ENCODE measurements at places on chromosomes 2 and 18.
A peak's percentile ranks its signal among the peaks of the same experiment; 100 is the strongest.

GRCh38 chr2:73494031-73494430, 108.4 kb downstream of the ALMS1 start:
- DNase-seq, result no peak
- H3K4me3 ChIP-seq, result no peak overlapping the region
- no peaks in the 10 kb centered on the region for H3K27me3 ChIP-seq
- no peak overlapping the region for H3K27ac ChIP-seq

DNA sequence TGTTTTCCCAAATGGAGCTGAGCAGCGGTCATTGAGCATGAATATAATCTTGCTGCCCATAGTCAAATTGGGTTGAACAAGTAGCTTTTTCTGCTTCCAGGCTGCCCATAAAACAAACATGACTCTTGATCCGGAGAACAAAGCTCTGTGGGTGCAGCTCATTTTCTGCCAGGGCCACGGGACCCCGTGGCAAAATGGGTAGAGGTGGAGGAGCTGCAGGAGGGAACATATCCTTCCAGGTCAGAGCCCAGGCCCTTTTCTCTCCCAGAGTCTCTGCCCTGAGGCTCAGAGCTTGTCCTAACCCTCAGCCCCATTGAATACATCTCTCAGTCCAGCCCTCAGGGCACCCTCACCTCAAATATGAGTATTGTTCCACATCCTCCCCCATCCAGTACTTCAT, 151.6 kb upstream of the TWIST2 start:
- DNase-seq, result no peak
- no peak overlapping the region for H3K27ac ChIP-seq
- H3K27me3 ChIP-seq, result no peaks in the 10 kb centered on the region
- H3K4me3 ChIP-seq, result no peak overlapping the region
- H3K4me1 ChIP-seq, result no peaks in the 10 kb centered on the region
- H3K36me3 ChIP-seq, result no peaks in the 10 kb centered on the region

DNA sequence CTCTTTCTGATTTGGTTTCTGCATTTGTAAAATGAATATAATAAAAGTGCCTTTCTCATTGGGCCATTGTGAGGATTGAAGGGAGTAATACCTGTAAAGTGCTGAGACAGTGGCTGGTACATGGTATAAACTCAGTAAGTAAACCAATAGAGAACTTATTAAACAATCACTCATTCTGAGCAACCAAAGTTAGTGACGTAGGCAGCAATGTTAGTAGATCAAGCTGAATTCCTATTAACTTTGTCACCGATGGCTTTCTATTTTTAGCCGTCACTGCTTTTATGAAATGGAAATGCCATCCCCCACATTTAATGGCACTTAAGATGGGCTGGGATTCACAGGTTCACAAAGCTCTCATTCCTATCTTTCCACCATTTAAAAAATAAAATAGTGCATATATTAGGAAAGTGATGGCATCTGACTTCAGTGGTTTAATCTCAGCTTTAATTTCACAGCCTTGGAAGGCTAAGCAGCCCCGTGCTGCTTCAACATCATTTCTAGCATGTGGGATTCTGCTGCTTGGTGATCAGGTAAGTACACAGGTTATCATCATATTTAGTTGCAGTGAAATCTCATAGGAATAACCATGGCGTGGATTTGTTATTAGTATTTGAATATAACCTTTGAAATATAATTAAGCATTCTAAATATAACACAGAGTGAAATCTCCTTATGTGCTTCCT, 17.6 kb upstream of the PPP4R1 start:
- H3K4me3 ChIP-seq, result no peak overlapping the region
- H3K27me3 ChIP-seq, result no peaks in the 10 kb centered on the region
- no peaks in the 10 kb centered on the region for H3K4me1 ChIP-seq
- no peak for DNase-seq
- H3K36me3 ChIP-seq, result no peaks in the 10 kb centered on the region
- H3K27ac ChIP-seq, result no peak overlapping the region

DNA sequence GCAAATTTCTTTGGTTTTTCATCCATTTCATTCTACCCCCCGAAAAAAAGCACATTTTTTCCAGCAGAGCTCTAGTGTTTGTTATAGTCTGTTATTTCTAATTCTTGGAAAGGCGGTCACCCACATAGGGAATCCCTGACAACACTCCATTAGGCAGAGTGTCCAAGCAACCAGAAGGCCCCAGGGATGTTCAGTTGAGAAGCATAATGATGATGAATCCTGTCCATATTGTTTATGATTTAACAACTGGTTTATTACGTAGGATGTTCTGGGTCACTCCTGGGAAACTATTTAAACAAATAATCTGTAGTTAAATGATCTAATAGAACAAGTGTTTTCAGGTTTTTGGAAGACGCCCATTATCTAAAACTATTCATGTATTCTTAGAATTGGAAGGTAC, 388.7 kb downstream of the TNS1 start:
- H3K27me3 ChIP-seq, result no peaks in the 10 kb centered on the region
- no peak overlapping the region for H3K4me3 ChIP-seq
- DNase-seq, result no peak
- H3K4me1 ChIP-seq, result peaks cover 18% of the 10 kb centered on the region

DNA sequence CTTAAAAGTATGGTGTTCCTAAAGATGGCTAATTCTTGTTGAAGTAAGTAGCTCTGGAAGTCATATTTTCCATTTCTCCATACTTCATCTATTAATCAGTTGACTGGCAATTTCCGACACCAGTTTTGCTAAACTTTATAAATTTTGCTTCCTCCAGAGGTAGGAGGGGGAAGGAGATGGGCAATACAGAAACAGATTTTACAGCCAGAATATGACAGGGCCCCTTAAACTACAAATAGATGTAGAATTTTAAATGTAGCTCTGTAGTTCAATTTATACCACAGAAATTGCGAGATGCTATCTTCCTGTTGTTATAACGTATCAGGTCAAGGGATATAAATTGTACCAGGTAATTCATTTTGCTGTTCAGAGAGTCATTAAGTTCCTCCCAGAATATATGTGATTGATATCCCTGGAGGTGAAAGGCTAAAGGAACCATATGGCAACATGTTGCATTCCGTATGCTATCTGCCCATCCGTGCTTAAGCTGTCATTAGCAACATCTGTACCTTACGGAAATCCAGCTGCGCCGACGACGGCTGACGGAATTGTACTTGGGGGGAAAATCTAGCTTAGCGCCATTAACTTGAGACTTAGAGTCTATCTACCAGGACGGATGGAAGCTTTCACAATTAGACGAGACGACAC, 8.4 kb upstream of the NR4A2 start:
- H3K4me1 ChIP-seq, result peaks cover 10% of the 10 kb centered on the region
- H3K4me3 ChIP-seq, result peak overlapping the region; percentile 99
- H3K27ac ChIP-seq, result peak overlapping the region; percentile 100
- no peaks in the 10 kb centered on the region for H3K36me3 ChIP-seq
- no peak for DNase-seq
